ENCODE measurements at places on chromosomes 2 and 18. TPM values are rescaled to one million over a fixed set of nuclear protein-coding genes. Genes with fewer than 3 reads are reported as not detected.

GRCh38 chr2:178513876-178514275 lies 33.6 kb downstream of the PLEKHA3 start:
- H3K4me1 ChIP-seq, result no peaks in the 10 kb centered on the region
- no peak for DNase-seq
- H3K27ac ChIP-seq, result no peak overlapping the region

DNA sequence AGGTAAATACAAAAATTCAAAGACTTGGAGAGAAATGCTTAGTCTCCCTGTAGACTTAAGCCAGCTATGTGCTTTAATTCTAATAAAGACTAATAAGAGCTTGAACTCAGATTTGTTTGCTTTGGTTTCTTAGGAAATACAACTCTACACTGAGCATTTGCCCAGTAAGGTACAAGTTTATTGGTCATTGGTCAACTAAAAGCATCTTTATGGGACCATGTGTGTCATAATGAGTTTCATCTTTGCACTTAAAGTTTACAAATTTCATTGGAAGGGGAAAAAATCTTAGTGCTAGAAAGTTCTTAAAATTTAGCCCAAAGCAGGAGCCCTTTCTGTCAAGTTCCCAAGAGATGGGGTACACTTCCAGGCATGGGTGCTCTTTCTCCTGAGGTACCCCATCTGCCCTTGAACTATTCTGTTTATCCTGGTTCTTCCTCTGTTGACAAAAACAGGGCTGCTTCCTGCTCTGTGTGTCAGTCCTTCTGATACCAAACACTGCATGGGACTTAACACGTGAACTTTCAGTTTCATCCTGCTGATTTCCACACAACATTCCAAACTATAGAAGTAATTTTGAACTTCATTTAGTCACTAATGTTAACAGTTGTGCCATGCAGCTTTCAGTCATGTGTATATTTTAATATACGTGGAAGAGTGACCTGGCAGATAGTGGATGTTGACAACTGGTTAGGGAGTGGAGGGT lies 200.2 kb downstream of the TPGS2 start:
- no peaks in the 10 kb centered on the region for H3K4me1 ChIP-seq
- no peak overlapping the region for H3K4me3 ChIP-seq
- no peak for DNase-seq
- H3K27ac ChIP-seq, result peak overlapping the region; percentile 53
- no peaks in the 10 kb centered on the region for H3K27me3 ChIP-seq
- no peaks in the 10 kb centered on the region for H3K36me3 ChIP-seq

DNA sequence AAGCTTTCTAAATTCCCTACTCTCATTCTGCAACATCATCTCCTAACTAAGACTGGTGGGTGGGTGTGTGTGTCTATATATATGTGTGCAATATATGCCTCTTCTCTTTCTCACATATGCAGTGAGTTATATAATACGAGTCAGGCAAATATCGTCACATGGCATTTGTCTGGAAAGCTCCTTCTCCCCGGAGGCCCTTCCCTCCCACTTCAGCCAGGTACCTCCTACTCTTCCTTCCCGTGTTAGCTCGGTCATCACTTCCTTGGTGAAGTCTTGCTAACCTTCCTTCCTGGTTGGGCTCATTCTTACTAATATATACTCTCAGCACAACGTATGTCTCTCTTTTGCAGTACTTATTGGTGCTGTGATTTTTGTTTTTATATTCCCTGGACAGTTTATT lies 66.4 kb upstream of the NCK2 start:
- H3K4me1 ChIP-seq, result no peaks in the 10 kb centered on the region
- no peak overlapping the region for H3K4me3 ChIP-seq
- H3K27me3 ChIP-seq, result no peaks in the 10 kb centered on the region
- no peak for DNase-seq
- no peak overlapping the region for H3K27ac ChIP-seq

DNA sequence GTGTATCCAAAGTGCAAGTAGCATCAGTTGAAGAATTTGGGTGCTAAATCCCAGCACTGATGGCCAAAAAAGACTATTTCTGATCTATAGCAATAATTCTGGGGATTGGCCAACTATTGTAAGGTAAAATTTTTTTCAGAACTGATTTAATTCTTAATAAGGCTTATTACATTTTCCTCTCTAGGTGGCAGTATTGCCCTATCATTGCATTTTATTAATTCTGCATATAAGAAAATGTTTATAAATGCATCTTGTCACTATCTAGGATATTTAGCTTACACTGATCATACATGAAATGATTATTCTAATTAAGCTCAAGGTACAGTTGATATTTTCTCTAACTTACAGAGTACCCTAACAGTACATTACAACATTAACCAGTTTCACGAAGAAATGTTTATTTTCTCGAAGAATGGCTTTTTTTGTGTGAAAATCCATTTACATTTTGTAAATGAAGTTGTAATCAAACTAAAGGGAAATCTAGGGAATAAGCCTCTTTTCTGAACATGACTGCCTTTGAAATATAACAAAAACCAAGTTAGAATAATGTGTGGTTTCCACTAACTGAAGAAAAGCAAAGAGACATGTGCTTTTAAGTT lies 11.0 kb downstream of the TTN start:
- DNase-seq, result no peak
- H3K36me3 ChIP-seq, result no peaks in the 10 kb centered on the region
- H3K4me3 ChIP-seq, result no peak overlapping the region
- no peaks in the 10 kb centered on the region for H3K27me3 ChIP-seq
- no peaks in the 10 kb centered on the region for H3K4me1 ChIP-seq

DNA sequence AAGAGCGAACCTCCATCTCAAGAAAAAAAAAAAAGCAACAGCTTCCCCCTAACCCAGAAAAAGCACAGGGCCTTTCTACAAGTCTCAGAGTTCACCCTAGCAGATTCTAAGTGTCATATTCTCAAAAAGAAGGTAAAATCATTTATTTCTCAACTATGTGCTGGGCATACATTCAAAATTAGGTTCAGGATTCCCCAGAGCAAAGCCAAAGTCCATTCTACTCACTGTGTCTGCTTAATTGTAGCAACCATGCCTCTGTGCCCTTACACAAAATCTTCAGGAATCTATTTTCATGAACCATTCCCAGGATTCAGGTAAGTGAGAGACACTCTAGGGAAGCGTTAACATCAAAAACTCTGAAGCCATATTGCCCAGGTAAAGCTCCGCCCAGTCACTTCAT lies 40.0 kb downstream of the CPO start:
- no peaks in the 10 kb centered on the region for H3K27me3 ChIP-seq
- H3K27ac ChIP-seq, result no peak overlapping the region
- H3K36me3 ChIP-seq, result no peaks in the 10 kb centered on the region

IL37 gene
- not detected for total RNA-seq

DNA sequence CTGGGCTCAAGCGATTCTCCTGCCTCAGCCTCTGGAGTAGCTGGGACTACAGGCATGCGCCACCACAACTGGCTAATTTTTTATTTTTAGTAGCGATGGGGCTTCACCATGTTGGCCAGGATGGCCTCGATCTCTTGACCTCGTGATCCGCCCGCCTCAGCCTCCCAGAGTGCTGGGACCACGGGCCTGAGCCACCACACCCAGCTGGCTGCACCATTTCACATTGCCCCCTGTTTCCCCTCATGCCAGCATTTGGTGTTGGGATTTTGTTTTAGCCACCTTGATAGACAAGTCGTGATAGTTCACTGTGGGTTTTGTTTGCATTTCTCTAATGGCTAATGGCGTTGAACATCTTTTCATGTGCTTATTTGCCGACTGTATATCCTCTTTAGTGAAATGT lies 5.8 kb upstream of the COLEC11 start:
- no peaks in the 10 kb centered on the region for H3K27me3 ChIP-seq
- no peak overlapping the region for H3K4me3 ChIP-seq
- no peak overlapping the region for H3K27ac ChIP-seq
- H3K4me1 ChIP-seq, result peaks cover 21% of the 10 kb centered on the region
- no peaks in the 10 kb centered on the region for H3K36me3 ChIP-seq

KLHL41 gene
- total RNA-seq, result not detected

GRCh38 chr18:30999186-30999585 lies 43.4 kb downstream of the DSC3 start:
- H3K4me3 ChIP-seq, result no peak overlapping the region
- no peaks in the 10 kb centered on the region for H3K27me3 ChIP-seq
- no peak for DNase-seq
- H3K27ac ChIP-seq, result no peak overlapping the region
- no peaks in the 10 kb centered on the region for H3K36me3 ChIP-seq
- no peaks in the 10 kb centered on the region for H3K4me1 ChIP-seq

STRADB gene
- total RNA-seq, result 12.6 TPM

DNA sequence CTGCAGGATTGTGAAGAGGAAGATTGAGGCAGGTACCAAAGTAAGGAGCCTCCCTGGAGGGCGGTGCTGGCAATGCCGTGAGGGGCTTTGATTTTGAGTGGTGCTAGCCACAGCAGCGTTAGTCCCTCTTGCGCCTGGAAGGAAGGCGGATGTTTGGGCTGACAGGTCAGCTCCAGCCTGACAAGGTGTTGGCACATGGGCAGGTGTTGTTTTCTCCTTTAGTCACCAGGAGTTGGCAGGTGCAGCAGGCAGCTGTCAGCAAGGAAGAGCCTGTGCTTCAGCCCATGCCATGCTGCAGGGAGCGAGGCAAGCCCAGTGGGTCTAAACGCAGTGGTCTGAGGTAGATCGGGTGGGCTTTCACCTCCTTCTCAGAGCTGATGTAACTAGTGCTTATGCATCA lies 8.5 kb downstream of the SEC11C start:
- peaks cover 7% of the 10 kb centered on the region for H3K4me1 ChIP-seq
- DNase-seq, result no peak
- H3K27me3 ChIP-seq, result no peaks in the 10 kb centered on the region

- no peaks in the 10 kb centered on the region for H3K27me3 ChIP-seq
- H3K4me3 ChIP-seq, result no peak overlapping the region
- H3K4me1 ChIP-seq, result peaks cover 5% of the 10 kb centered on the region
- no peak overlapping the region for H3K27ac ChIP-seq
- DNase-seq, result no peak
Observed at GRCh38 chr18:59468821-59469220, 109.8 kb upstream of the LMAN1 start.

DNA sequence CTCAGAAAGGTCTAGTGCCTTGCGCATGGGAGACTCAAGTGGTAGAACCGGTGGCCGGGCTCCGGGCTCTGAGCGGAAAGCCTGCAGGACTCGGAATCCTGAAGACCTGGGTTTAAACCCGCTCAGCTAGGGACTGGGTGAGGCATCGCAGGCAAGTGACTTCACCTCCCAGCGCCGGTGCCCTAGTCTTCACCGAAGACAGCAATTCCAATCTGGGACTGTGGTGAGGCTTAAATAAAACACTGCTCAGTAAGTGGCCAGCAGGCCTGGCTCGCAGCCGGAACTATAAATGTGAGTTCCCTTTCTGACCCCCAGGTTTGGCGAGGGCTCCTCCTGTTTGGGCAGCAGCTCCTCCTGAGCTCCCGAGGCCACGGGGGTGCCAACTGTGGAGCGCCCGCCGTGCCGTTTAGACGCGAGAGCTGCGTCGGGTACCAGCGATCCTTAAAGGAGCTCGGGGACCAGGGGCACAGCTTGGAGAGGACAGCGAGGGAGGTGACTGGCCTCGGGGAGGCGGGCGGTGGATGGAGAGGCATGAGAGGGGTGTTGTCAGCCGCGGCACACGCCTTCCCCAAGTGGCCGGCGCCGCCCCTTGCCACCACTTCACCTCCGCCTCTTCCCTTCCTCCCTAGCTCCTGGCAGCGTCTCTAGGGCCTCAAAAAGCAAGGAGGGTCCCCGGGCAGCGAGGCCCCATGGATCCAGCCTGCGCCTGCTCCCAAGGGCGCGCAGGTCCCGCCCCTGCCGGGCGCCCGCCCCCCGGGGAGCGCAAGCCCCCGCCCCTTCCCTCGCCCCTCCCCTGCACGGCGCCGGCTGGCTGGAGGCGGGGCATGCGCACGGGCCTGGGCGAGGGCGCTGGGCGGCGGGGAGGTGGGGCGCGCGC lies 757 bp upstream of the MTCL1 start:
- peaks cover 29% of the 10 kb centered on the region for H3K27me3 ChIP-seq
- peak; percentile 36 for DNase-seq
- H3K36me3 ChIP-seq, result no peaks in the 10 kb centered on the region
- H3K4me1 ChIP-seq, result peaks cover 21% of the 10 kb centered on the region
- peak overlapping the region; percentile 93 for H3K27ac ChIP-seq
- peak overlapping the region; percentile 58 for H3K4me3 ChIP-seq

SERPINB10 gene
- total RNA-seq, result 8.4 TPM

TMEM17 gene
- 2.6 TPM for total RNA-seq

LBX2 gene
- total RNA-seq, result not detected

- no peaks in the 10 kb centered on the region for H3K27me3 ChIP-seq
- no peak for DNase-seq
- H3K4me3 ChIP-seq, result no peak overlapping the region
- H3K27ac ChIP-seq, result no peak overlapping the region
- peaks cover 99% of the 10 kb centered on the region for H3K36me3 ChIP-seq
Observed at GRCh38 chr2:86468162-86469033, 27.2 kb downstream of the KDM3A start.

GRCh38 chr2:38174646-38175423 lies 98.9 kb upstream of the CYP1B1 start:
- no peaks in the 10 kb centered on the region for H3K27me3 ChIP-seq
- peak overlapping the region; percentile 66 for H3K27ac ChIP-seq
- H3K4me1 ChIP-seq, result peaks cover 29% of the 10 kb centered on the region
- no peak overlapping the region for H3K4me3 ChIP-seq
- no peak for DNase-seq

GRCh38 chr2:127637236-127637630 lies 8.7 kb upstream of the GPR17 start:
- no peak overlapping the region for H3K4me3 ChIP-seq
- no peaks in the 10 kb centered on the region for H3K27me3 ChIP-seq
- no peaks in the 10 kb centered on the region for H3K36me3 ChIP-seq
- H3K4me1 ChIP-seq, result peaks cover 11% of the 10 kb centered on the region
- DNase-seq, result no peak
- peak overlapping the region; percentile 71 for H3K27ac ChIP-seq

RBBP8 gene
- 69.8 TPM for total RNA-seq

TM4SF20 gene
- total RNA-seq, result not detected

DNA sequence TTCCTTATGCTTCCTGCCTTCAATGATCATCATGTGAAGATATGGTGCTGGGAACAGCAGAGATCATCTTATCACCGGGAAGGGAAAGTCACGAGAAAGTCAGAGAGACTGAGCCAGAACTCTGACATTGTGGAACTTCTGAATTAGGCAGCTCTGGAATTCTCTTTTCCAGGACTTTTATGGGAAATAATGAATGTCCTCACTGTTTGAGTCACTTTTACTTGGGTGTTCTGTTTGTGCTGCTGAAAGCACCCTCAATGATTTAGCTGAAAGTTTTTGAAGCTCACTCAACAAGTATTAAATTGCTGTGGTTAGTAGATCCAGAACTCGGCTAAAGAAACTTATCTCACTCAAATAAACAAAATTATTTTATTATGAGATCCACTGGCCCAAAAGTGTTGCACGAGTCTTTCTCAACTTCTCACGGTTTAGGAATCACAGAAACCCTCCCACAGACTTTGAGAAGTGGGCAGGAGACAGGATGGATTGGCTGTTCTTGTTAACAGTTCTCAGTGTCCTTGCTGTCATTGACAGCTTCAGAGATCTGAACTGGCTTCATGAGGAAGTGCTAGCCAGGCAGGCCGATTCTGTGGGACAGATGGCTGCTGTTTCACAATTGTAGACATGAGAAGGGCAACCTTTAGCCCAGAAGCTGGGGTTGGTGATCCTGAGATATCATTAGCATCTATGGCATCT lies 26.4 kb upstream of the ATRAID start:
- DNase-seq, result no peak
- no peaks in the 10 kb centered on the region for H3K36me3 ChIP-seq
- peak overlapping the region; percentile 20 for H3K27ac ChIP-seq
- no peaks in the 10 kb centered on the region for H3K27me3 ChIP-seq
- no peak overlapping the region for H3K4me3 ChIP-seq
